Left renal cortex interstitium (tissue), 4 donors: ENCODE measurements at places on chromosomes 12 and 14. TPM values are rescaled to one million over a fixed set of nuclear protein-coding genes. Genes with fewer than 3 reads are reported as not detected.

Gene RNU7-1
- 3.6 TPM for polyA plus RNA-seq

Gene SIX4
- polyA plus RNA-seq = 5.3 TPM

Gene DGKA
- 15.8 TPM for polyA plus RNA-seq

Gene BICDL1
- polyA plus RNA-seq = 42.7 TPM

Gene PTHLH
- 1.1 TPM for polyA plus RNA-seq

Gene GDF3
- polyA plus RNA-seq = 1.6 TPM
